ENCODE measurements at places on chromosomes 5 and 9.

- no peak for DNase-seq
These were observed 257.7 kb downstream of the IRX1 start for GRCh38 chr5:3853362-3853761.

- DNase-seq, result no peak
These were observed 17.2 kb upstream of the GCNT1 start for GRCh38 chr9:76441551-76442322.

GRCh38 chr9:114006155-114006550 lies 71.9 kb downstream of the AMBP start:
- peak; percentile 6 for DNase-seq

GRCh38 chr9:129392093-129392541 lies 214.1 kb upstream of the IER5L start:
- no peak for DNase-seq

- no peak for DNase-seq
These were observed 215.2 kb upstream of the KLF4 start for GRCh38 chr9:107704774-107705173.

DNA sequence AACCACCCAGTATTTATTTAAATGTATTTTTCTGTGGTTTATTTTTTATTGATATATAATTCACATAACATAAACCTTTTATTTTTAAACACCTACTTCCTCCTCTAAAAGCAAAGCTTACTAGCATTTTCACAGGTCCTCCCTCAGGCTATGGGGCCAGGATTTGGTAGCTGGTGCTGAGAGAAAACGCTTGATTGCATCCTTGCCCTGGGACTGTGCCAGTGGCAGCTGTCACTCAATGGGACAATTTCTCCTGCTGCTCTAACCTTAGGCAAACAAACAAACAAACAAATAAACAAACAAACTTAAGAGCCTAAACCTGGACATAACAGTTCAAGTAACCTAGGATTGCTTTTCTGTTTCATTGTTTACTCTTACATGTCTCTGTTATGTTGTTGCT lies 102.7 kb downstream of the FOCAD start:
- no peak for DNase-seq

DNA sequence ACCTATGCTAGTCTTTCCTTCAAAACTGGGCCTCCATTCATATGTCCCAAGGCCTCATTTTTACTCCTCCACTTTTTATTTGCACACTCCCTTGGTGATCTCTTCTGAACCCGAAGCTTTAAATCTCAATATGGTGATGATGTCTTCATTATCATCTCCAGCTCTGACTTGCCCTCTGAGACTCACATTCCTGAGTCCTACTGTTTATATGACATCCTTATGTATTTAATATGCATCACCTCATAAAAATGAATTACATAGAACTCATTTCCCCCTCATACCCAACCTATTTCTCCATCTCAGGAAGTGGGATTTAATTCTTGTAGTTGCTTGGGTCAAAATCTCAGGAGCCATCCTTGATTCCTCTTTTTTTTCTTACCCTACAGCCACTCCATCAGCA lies 473.0 kb downstream of the EBF1 start:
- no peak for DNase-seq

DNA sequence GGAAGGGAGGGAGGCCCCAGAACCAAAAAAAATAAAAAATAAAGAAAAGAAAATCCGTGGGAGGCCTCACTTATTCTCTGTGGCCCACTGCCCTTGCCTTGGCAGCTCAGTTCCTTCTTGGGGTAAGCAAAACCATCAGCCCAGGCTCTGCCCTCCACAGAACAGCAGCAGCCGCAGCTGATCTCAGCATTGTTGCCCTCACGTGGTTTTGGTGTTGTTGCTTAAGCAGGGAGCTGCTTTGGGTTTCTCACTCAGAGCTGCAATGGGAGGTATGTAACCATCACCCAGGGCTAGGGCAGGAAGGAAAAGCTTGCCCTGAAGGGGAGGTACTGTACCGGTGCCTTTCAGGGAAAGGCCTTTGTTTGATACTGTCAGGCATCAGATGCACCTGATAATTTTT lies 374.7 kb upstream of the WWC1 start:
- peak; percentile 36 for DNase-seq

GRCh38 chr5:61734966-61735365 lies 402.9 kb downstream of the ZSWIM6 start:
- no peak for DNase-seq

DNA sequence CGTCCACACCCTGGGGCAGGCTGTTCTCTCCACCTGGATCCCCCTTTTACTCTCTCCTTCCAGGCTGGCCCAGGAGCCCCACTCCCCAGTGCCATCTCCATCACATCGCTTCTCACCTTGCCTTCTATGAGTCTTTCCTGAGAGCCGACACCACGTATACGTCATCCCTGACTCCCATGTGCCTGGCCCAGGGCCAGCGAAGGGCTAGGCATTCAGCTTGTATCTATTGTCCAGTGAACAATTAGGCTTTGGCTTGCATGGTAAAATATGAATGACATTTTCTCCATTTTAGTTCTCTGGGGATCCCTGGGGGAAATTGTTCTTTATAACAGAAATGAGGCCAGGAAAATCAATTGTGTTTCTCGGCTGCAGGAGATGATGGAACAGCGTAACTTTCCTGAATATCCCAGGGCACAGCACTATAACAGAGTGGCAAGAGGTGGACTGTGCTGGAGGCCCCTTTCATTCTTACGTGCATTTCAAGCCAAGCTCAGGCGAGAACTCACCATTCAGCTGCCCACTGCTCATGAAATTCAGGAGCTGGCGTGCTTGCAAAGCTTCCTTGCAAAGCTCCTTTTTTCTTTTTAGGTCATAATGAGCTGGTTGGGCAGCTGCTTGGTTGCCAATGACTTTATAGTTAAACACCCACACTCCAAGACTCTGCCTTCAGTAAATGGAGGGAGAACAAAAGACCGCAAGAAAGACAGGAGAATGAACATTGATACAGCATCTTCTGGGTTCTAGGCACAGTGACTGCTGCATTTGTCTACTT lies 37.7 kb downstream of the NSG2 start:
- no peak for DNase-seq

- peak; percentile 65 for DNase-seq
These were observed at the start of gene NREP for GRCh38 chr5:111756581-111757354. Gene NREP (minus strand): TSS chr5:111757194. CDS start chr5:111755772, 1,422 bp downstream.

GRCh38 chr9:95516734-95517558 lies at the start of gene PTCH1:
Gene PTCH1 (minus strand): TSS chr9:95516971.
- DNase-seq, result peak; percentile 85

- no peak for DNase-seq
These were observed 119.4 kb upstream of the ACTBL2 start for GRCh38 chr5:57601996-57602395.

GRCh38 chr9:129459547-129460322 lies 161.2 kb downstream of the C9orf50 start:
- DNase-seq, result no peak

- no peak for DNase-seq
These were observed 62.1 kb downstream of the SLC44A1 start for GRCh38 chr9:105306351-105307140.

DNA sequence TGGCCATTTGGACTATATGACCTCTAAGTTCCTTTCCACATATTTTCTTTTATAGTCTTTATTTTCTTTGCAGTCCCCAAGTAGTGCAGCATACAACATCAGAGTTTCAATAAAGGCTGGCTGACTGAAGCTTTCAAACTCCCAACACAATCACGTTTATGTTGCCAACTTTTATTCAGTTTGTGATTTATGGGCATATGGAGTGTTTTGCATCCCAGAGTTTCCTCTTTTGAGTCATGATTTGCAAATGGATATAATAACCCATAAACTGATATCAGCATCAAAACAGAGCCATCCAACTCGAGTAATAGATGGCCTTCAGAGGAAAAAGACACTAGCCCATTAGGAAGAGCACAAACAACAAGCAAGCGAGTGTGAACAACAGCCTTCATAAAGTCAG lies 414.0 kb downstream of the ELAVL2 start:
- no peak for DNase-seq

- no peak for DNase-seq
These were observed 3.1 kb downstream of the KIF2A start for GRCh38 chr5:62309107-62309506.

DNA sequence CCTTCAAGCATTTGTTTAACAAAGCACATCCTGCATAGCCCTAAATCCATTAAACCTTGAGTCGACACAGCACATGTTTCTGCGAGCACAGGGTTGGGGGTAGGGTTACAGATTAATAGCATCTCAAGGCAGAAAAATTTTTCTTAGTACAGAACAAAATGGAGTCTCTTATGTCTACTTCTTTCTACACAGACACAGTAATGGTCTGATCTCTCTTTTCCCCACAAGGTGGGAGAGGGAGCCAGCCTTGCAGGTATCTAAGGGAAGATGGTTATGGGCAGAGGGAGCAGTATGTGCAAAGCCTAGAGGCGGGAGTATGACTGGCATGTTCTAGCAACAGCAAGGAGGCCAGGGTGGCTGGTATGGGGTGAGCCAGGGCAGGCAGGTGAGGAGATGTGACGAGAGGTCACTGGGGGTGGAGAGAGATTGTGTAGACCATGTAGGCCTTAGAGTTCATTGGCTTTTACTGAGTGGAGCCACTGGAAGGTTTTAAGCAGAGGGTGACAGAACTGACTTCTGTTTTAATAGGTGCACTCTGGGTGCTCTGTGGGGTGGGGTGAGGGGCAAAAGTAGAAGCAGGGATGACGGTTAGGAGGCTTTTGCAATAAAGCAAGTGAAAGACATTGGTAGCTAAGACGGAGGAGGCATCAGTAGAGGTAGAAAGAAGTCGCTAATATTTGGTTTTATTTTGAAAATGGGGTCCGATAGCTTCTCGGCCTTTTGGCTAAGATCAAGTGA lies 5.1 kb upstream of the RPS14 start:
- DNase-seq, result no peak

DNA sequence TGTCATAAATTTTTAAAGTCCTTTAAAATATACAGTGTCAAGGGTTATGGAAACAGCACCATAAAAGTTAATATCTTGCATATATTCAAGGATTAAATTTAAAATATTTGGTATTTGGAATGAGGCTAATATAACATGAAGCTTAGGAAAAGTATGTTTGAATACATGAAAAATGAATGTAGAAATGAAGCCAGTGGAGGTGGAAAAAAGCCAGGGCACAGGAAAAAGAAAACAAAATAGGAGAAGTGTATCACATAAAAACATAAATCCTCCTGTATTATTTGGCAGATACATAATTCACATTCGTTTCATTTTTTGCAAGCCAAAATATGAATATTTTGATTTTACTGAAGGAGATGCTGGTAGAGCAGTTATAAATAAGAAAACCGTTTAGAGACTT lies 587.0 kb upstream of the ZNF608 start:
- no peak for DNase-seq

- no peak for DNase-seq
These were observed 11.7 kb upstream of the ESM1 start for GRCh38 chr5:54997081-54997480.

DNA sequence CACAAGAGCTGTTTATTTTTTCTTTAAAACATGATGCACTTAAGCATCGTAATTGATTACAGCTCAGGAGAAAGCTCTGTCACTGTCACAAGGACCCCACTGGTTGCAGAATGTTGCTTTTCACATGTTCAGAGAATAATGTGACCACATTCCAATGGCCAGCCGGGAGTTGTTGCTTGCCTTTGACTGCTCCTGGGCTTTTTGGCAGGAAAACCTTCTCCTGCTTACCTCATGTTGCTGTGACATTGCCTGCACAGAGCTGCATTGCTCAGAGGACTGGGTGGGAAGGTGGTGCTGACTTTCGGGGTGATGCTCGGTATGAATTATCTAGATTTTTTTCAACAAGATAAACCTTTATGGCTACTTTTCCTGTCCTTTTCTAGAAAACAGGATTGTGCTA lies 88.2 kb downstream of the PALM2AKAP2 start:
- peak; percentile 25 for DNase-seq

DNA sequence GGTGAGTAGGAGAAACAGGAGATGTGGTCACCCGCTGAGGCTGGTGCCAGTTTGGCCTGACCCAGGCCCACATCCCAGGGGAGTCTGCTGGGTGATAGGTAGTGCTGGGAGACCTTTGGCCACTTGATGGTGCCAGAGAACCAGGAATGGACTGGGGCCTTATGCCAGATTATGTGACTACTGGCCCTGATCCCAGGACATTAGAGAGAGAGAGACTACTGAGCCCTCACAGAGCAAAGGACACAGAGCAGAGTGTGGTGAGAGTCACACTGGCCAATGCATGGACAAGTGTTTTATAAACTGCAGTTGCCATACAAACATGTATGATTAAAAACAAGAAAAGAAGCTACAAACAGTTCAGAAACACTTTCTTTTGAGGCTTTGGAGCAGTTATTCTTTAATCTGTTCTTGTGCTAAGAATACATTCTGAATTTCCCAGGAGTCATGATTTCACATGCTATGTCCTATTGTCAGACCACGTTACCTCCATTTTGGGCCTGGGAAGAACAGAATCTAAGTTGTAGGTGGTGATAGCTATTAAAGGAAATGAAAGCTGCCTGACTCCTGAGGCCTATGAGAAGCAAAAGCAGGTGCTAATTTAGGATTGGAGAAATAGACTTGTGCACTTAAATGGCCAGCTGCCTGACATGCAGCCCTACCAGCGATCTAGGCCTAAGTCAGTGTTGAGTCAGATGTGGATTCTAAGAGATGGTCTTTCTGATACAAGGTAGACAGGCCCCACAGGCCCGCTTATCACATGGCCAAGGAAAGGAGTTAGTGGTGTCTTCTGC lies 32.6 kb upstream of the TMOD1 start:
- peak; percentile 85 for DNase-seq

- no peak for DNase-seq
These were observed 69.7 kb upstream of the NEURL1B start for GRCh38 chr5:172571413-172571812.

GRCh38 chr5:72036951-72037350 lies 70.3 kb upstream of the MAP1B start:
- DNase-seq, result no peak

- no peak for DNase-seq
These were observed 1.9 kb upstream of the MSX2 start for GRCh38 chr5:174722500-174722899.

GRCh38 chr5:136731241-136731900 lies 366.0 kb upstream of the TRPC7 start:
- no peak for DNase-seq

- no peak for DNase-seq
These were observed 83.0 kb upstream of the IL33 start for GRCh38 chr9:6132650-6133049.

GRCh38 chr9:132008855-132009812 lies 70.5 kb downstream of the MED27 start:
- DNase-seq, result no peak

DNA sequence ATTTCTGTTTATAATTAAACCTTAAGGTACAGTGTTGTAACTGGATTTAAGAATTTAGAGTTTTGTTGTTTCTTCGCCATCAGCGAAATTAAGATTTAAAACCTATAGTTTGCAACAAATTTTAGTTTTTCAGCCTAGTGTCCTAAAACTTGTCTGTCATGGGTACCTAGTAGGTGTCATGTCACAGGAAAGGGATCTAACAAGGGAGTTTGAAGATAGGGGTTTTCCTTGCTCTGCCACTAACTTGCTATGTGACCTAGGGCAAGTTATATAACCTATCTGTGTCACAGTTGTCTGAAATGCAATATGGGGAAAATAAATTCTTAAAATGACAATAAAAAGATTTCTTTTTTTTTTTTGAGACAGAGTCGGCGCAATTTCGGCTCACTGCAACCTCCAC lies 9.2 kb upstream of the ABL1 start:
- DNase-seq, result no peak

- no peak for DNase-seq
These were observed 586.4 kb downstream of the MAT2B start for GRCh38 chr5:164091836-164092235.

- no peak for DNase-seq
These were observed 27.9 kb upstream of the ITGA2 start for GRCh38 chr5:52961274-52961681.

- peak; percentile 59 for DNase-seq
These were observed 67.1 kb upstream of the GGTA1 start for GRCh38 chr9:121566481-121567465.

GRCh38 chr5:112906637-112907036 lies 15.4 kb downstream of the REEP5 start:
- no peak for DNase-seq
